ENCODE measurements at places on chromosomes 5 and 9. TPM values are rescaled to one million over a fixed set of nuclear protein-coding genes. Genes with fewer than 3 reads are reported as not detected.

PCDHB7 gene
- total RNA-seq: under 0.01 TPM

S100Z gene
- not detected for total RNA-seq

PLAC8L1 gene
- not detected for total RNA-seq

LRRTM2 gene
- 0.10 TPM for total RNA-seq

HAPLN1 gene
- not detected for total RNA-seq

HTR4 gene
- total RNA-seq: not detected

TRMT10B gene
- total RNA-seq: 3.0 TPM

HEMGN gene
- total RNA-seq: not detected

PRLR gene
- 0.35 TPM for total RNA-seq

PCDHGC4 gene
- not detected for total RNA-seq

SPINK6 gene
- total RNA-seq: not detected

MEIKIN gene
- not detected for total RNA-seq

MAML1 gene
- total RNA-seq: 14.5 TPM

DDX4 gene
- not detected for total RNA-seq

FRRS1L gene
- not detected for total RNA-seq

All from renal cortical epithelial cell (primary cell).